Central memory CD4-positive, alpha-beta T cell (primary cell): ENCODE measurements at places on chromosomes 7 and 10.

GRCh38 chr10:18666810-18667209 is 7.6 kb downstream of the ARL5B start:
- no peak for DNase-seq

- no peak for DNase-seq
Measured at GRCh38 chr7:103071000-103071399, 3.6 kb downstream of the FBXL13 start.

- DNase-seq: no peak
Measured at GRCh38 chr7:140638173-140638791, 2.3 kb downstream of the DENND2A start.

DNA sequence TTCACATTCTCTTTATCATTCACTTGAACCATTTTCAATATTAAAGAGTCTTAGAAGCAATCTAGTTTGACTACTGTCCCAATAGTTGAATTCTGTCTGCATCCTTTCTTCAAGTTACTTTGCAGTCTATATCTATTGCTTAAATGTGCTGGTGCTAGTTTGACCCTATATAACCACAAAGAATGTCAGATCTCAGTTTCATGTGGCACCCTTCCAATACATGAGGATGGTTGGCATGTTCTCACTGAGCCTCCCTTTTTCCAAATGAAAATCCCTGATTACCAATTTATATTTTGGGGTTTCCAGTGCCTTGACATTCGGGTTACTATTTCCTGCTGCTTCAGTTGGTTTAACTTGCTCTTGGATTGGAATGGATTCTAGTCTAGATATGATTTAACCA is 292.7 kb downstream of the EXOC4 start:
- DNase-seq: no peak

DNA sequence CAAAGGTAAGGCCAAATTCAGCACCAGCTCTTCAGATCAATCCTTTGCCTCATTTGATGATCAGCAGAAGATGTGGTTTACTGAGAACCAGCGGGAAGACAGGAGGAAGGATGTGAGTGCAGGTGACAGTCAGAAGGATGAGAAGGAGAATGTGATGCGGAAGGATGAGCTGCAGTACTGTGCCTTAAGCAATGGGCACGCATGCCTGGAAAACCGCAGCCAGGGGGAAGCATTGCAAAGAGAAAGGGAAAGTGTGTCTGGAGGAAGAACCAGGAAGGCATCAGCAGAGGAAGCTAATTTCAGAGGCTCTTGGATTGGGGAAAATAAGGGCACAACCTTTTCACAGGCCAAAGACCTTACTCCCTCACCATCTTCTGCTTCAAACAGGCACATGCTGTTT is 25.7 kb downstream of the C10orf71 start:
- DNase-seq: no peak

GRCh38 chr10:110144507-110144906 is 62.9 kb upstream of the MXI1 start:
- DNase-seq: no peak

DNA sequence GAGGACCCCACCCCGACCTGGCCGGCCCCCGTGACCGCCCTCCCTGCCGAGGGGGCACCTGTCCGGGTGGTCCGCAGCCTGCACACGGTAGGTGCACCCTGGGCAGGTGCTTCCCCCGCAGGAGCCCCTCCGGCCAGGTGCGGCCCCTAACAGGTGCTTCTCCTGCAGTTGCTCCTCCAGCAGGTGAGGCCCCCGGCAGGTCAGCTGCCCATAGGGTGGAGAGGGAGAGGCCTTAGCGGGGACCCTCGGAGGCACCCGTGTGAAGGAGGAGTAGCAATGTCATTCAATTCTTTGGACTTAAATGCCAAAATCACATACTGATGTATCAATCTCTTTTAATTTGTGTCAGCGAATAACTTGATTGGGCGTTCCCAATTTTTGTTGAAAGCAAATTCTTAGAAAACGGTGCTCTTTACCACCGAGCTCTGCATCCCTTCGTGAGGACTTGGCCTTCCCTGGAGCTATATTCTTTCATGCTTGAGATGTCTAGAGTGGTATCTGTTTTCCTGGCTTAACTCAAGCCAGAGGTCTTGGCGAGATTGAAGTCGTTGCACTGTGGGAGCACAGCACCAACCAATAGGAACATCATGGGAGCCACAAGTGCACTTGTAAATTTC is 738 bp upstream of the NCAPG2 start:
- no peak for DNase-seq

GRCh38 chr7:17185690-17186070 is 112.8 kb upstream of the AHR start:
- DNase-seq: no peak

DNA sequence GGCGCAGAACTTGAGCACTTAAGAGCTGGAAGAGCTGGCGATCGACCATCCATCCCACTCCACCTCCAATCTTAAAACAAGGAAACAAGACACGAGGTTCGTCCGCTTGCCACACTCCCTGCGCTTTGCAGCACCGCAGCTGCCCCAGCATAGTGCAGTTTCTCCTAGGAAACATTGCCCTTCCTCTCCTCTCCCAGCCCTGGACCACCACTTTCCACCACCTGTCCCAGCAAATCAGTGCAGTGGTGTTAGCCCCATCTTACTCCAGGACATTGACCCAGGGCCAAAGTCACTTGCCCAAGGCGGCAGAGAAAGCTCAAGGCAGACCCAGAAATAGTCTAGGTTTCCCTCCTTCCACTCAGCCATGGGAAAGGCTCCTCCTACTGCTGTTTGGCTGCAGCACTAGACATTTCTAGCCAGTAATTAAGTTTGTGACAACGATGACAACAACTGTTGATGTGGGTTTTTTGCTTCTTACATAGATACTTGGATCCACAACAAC is 1.5 kb upstream of the PARD3 start:
- no peak for DNase-seq

GRCh38 chr10:94353336-94353735 is 9.4 kb downstream of the NOC3L start:
- no peak for DNase-seq

GRCh38 chr7:16210171-16210570 is 211.2 kb downstream of the CRPPA start:
- no peak for DNase-seq

- no peak for DNase-seq
Measured at GRCh38 chr10:23013581-23014335, 81.6 kb upstream of the MSRB2 start.
